ENCODE measurements at places on chromosomes 1 and 21. TPM values are rescaled to one million over a fixed set of nuclear protein-coding genes. Genes with fewer than 3 reads are reported as not detected.

GRCh38 chr1:63950023-63950422, 176.2 kb downstream of the ROR1 start:
- DNase-seq = no peak

DNA sequence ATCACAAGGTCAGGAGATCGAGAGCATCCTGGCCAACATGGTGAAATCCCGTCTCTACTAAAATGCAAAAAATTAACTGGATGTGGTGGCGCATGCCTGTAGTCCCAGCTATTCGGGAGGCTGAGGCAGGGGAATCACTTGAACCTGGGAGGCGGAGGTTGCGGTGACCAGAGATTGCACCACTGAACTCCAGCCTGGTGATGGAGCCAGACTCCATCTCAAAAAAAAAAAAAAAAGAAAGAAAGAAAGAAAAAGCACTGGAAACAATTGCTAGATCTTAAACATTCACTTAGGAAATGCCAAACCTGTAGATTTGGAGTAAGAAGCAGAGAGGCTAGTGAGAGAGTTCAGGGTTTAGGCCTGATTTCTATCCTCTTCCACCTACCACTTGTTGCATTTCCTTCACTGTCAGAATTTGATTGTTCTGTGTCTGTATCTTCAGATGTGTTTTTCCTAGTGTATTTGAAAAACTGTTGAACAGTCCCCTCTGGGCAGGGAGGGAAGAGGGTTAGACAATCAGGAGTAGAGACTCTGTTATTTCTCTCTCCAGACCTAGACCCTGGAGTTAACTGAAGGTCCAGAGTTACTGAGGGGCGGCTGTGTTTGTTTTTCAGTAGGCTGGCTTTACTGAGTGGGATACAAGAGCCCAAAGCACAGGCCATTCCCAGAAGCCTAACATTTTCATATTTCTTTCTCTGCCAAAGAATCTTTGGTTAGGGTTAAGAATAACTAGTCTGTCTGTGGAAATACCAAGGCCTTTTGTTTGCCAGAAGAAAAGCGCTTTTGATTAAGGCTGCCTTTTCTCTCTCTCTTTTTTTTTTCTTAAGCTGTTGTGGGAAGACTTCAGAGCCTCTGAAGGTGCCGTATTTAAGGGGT, 31.1 kb upstream of the MACF1 start:
- DNase-seq = no peak

- no peak for DNase-seq
These were observed 738.1 kb downstream of the ADGRL2 start for GRCh38 chr1:82538876-82539275.

Gene CYP4A11
- polyA plus RNA-seq = 0.15 TPM

Gene IQGAP3
- polyA plus RNA-seq = 16.6 TPM
